Endodermal cell (in vitro differentiated cells): ENCODE measurements at places on chromosomes 6 and 20. TPM values are rescaled to one million over a fixed set of nuclear protein-coding genes. Genes with fewer than 3 reads are reported as not detected.

DNA sequence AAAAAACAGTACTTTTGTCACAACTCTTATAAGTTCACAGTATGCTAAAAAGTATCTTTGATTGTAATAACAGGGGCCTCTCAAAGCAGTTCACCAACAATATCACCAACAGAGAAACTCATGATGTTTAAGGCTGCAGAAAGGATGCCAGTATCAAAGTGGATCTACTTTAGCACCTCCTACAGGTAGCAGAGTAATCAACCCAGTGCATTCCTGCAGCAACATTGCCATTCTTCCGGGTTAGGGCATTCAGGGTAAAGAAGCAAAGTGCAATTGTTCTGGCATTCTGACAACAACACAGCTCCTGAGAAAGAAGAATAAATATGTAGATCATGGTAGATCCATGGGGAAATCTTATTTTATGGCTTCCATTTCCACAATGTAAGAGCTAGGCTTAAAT lies 7.6 kb upstream of the SLC17A4 start:
- DNase-seq, result no peak

The DEFB124 gene
- total RNA-seq, result not detected in 2 replicates

GRCh38 chr6:33414592-33415271 lies 3.2 kb downstream of the CUTA start:
- DNase-seq, result peak; percentile 66

DNA sequence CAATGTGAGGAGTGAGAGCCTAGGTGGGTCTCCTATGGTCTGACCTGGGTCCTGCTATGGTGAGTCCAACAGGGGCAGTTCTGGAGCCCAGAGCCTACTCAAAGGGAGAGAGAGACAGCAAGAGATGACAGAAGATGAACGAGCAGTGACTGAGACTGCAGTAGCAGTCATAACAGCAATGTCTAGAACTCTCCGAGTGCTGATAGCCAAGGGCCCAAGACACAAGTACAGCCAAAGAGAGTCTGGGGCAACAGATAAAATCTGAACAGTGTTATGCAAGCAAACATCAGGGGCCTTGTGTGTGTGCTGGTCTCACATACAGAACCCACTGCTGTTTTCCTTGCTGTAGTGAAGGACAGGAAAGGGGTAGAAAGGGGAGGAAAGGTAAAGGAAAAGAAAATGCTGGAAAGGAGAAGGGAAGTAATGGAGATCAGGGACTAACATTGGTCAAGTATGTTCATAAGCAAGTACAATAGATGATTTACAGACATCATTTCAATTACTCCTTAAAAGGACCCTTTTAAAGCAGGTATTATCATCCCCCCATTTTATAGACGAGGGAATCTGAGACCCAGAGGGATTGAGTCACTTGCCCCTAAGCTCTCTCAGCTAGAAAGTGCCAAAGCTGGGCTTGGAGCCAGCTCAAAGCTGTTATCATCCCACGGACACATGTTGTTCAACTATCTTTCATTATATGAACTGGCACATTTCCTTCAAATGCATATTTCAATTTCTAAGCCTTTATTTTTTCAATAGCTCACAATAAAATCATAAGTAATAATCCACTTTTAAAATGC lies 182.3 kb upstream of the RAB32 start:
- no peak for DNase-seq

The CEBPB gene
- 15.1 to 18.1 TPM (median 16.4 TPM) in 3 replicates for total RNA-seq

DNA sequence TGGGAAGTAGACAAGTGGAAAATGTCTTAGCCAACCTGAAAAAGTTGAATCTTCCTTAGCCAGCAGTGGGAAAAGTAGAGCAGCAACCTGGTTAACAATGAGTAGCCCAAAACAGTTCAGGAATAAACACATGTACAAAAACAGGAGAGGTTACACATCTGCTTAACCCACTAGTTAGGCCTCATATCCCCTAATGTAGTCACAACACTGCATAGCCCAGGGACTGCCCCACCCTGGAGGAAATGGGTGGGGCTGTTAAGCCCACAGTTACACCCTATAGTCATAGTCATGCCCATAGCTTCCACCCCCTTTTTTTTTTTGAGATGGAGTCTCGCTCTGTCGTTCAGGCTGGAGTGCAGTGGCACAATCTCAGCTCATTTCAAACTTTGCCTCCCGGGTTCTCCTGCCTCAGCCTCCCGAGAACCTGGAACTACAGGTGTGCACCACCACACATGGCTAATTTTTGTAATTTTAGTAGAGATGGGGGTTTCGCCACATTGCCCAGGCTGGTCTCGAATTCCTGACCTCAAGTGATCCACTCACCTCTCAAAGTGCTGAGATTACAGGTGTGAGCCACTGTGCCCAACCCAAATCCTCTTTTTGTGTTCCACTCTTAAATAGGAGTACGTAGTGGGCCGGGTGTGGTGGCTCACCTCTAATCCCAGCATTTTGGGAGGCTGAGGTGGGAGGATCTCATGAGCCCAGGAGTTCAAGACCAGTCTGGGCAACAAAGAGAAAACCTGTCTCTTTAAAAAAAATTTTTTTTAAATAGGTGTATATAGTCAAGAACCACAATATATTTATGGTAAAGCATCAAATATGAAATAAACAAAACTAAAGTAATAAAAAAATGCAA lies 24.5 kb downstream of the ILRUN start:
- DNase-seq, result no peak

- DNase-seq, result peak; percentile 83
Observed at GRCh38 chr20:51542033-51542570, 417 bp downstream of the NFATC2 start.

DNA sequence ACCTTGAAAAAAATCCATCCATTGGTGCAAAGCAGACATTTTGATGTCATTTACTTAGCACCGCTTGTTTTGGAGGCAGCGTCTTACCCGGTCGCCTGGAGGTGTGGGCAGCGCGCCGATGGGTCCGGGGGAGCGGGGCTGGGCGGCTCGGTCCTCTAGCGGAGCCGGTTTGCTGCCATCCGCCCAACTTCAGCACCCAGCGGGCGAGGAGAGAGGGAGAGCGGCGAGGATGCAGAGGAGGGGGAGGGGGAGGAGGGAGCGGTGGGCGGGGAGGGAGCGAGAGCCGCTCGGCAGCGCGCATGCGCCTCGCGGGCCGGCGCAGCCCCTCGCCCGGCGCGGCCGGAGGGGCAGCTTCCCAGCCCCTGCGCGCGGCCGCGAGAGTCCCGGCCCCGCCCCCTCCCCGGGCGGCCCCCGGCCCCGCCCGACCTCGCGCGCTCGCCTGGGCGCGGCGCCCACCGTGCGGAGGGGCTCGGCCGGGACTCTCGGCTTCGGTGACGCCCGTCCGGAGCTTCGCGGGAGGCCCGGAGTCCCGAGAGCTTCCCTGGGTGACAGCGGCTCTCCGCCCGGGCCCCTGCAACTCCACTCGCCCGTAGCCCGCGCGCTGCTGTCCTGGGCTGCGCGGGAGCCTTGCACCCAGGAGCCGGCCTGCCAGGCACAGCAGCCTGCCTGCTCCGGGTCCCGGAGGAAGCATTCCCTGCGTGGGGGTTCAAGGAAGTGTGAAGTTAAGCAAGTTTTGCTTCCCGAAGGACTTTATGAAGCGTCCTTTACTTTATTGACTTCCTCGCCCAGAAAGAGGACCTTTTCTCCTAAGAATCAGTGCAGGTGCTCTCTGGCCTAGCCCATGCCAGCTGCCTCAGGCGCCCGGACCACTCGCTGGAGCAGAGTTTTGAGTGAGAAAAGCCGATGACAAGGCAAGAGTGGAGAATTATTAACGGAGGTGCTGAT lies at the start of gene RGS17:
Gene RGS17, minus strand, starts transcription at position 246 of the 945 bp plus-strand sequence. CDS start 87,264 bp downstream, outside the sequence.
- DNase-seq, result peak; percentile 93

DNA sequence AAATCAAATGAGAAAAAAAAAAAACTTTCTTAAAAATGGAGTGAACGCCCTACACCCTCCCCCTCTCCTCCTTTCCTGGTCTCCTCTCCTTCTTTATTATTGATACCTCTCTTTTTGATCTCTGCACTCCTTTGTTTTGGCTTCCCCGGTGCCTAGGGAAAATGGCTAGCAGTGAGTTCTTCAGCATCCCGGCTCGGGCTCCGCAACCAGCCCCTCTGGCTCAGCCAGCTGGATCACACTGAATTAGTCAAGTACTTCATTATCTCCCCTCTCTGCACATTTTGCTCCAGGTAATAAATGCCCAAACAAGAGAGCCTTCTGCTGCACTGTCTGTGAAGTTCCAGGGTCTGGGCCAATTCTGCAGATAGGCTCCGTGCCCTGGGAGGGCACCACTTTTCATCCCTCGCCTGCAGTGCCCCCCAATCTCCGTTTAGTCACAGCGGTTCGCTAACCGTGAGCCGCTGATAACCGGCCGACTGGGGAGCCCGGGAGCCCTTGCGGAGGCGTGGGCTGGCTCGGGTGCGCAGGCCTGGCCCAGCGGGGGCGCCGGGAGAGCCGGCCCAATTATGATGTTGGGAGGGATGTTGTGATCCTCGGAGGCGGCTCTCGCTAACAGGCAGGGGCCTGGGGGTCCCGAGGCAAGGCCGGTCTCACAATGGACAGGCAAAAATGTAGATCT lies 301.9 kb downstream of the TFAP2A start:
- peak; percentile 78 for DNase-seq

The TP53TG5 gene
- 2.0 to 6.5 TPM (median 2.4 TPM) in 3 replicates for total RNA-seq

DNA sequence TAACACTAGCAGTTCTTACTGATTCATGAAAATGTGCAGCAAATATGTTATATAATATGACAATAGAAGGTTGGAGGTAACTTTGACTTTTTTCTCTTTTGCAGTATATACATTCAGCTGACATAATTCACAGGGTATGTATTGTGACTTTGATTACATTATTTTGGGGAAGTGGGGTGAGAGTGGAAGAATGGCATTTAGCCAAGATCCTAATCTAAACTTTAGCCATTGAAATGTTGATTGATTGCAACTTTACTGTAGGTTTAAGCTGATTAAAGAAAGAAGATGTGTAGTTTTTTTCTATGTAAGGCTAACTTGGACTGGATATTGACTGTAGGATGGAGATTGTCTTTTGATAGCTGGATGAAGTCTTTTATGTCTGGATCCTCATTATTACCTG lies 46.0 kb downstream of the MAPK14 start:
- no peak for DNase-seq

DNA sequence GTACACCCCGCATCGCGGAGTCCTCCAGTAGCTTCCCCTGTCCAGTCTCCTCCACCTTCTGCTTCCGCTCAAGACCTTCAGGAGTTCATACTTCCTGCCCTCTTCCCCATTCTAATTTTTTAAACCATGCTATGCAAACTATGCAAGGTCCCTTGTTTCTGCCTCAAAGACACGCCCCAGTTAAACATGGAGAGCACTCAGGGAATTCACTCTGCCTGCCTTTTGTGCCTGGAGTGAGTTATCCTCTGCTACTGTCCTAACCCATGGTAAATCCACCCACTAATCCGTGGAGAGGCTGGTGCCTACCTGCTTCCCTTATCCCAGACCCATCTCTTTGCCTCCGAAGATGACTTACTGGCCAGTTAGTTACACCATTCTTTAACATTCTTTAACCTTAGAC lies 473.7 kb upstream of the JARID2 start:
- DNase-seq, result no peak

DNA sequence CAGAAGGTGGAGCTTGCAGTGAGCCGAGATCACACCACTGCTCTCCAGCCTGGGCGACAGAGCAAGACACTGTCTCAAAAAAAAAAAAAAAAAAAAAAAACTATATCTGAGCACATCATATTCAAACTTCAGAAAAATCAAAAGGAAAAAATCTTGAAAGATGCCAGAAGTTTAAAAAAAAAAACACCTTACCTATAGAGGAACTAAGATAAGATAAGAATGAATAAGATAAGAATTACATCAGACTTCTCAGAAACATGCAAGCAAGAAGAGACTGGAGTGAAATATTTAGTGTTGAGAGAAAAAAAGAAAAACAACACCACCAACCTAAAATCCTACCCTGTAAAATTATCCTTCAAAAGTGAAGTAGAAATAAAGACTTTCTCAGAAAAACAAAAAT lies 116.8 kb upstream of the ARID1B start:
- DNase-seq, result no peak

The TMEM217 gene
- total RNA-seq, result 1.1 and 1.6 TPM in 2 replicates

DNA sequence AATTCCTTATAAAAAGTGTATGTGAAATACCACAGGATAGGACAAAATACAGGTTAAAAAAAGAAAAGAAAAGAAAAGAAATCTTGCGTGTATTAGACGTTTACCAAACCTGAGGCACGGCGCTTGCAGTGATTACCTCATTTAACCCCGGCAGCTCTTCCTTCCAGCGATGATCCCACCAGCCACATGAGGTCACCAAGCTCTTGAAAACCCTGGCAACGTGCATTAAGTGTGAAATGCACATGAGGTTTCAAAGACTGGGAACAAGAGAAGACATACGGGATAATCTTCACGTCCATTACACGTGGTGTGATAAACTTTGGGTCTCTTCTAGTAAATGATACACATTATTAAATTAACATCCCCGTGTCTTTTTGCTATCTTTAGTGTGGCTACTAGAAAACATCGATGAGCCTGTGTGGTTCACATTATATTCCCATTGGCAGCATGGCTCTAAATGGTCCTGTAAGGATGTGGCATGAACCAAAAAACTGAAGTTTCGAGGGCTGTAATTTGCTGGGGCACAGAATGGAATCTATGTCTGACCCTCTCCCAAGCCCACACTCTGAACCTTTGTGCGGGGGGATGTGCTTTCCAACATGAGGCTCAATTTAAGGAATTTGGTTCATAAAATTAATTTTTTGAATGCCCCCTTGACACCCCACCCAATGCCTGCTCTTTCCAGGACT lies 59.2 kb upstream of the THBS2 start:
- DNase-seq, result no peak

- no peak for DNase-seq
Observed at GRCh38 chr6:12361042-12361765, 71.0 kb downstream of the EDN1 start.

GRCh38 chr20:31719644-31720485 lies 2.8 kb downstream of the BCL2L1 start:
- peak; percentile 64 for DNase-seq
